NCI-H2227 treated with DMSO at 0.1 percent for 48 hours (cell line): ENCODE measurements at places on chromosomes 11 and 22.

GRCh38 chr11:61885166-61885778 lies 6.1 kb downstream of the FADS3 start:
- DNase-seq: peak; percentile 46

DNA sequence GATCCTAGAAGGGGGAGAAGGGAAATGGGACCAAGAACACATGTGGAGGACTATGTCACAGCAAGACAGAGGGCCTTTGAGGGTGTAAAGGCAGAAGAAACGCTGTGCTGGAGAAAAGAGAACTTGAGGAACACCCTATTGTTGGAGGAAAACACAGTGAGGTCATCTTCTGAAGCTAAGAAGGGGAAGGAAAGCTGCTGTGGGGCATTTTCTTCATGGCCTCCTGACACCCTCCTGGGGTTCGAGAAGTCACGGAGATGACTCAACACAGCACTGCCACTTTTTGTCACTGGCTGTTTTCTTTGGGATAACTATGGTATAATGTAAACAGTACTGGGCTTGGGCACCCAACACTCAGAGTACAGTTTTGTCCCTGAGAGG lies 492.6 kb upstream of the CADM1 start:
- no peak for DNase-seq

- no peak for DNase-seq
These were observed 157.1 kb upstream of the GRK3 start for GRCh38 chr22:25407226-25407858.

- DNase-seq: no peak
These were observed 80.8 kb downstream of the GRK3 start for GRCh38 chr22:25645266-25645665.

GRCh38 chr22:33932997-33933396 lies 12.7 kb upstream of the LARGE1 start:
- DNase-seq: no peak

DNA sequence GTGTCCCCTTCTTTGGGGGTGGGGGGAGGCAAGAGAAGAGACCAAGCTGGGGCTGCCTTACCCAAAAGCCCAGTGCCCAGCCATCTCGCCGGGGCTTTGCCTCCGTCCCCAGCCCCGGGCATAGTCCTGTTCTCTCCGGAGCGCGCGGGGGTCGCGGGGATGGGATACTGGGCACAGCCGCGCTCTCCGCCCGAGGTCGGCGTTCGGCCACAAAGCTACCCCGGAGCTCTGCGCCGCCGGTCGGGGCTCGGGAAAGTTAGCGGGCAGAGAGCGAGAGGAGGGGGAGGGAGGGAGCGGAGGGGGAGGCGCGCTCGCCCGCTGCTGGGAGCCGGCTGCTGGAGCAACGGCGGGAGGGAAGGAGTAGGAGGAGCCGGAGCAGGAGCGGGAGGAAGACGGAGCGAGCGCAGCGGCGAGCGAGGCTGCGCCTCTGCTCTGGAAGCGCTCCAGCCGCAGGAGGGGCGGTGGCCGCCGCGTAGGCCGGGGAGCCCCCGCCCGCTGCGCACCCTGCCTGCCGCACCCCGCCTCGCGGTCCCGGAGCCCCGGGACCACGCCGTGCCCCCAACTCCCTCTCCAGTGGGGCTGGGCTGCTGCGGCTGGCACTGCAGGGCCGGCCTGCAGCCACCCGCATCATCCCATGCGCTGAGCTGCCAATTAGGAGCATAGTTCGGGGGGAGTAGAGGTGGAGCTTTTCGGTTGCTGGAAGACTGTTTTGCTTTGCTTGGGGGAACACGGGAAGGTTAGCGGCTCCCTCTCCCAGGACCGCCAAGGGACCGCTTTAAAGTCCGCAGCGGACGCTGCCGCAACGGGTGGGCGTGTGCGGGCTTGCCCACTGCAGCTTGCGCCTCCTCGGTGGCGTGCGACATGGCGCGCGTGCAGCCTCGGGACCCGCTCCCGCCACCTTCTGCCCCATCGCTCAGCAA lies at the start of gene SCN4B:
SCN4B (minus strand) TSS at position 272 of the 920 bp plus-strand sequence; CDS start at position 122, 150 bp downstream.
- DNase-seq: peak; percentile 26

GRCh38 chr11:65489706-65490320 lies 9.0 kb upstream of the MALAT1 start:
- no peak for DNase-seq

- DNase-seq: no peak
These were observed 50.2 kb downstream of the EMSY start for GRCh38 chr11:76495019-76495418.

DNA sequence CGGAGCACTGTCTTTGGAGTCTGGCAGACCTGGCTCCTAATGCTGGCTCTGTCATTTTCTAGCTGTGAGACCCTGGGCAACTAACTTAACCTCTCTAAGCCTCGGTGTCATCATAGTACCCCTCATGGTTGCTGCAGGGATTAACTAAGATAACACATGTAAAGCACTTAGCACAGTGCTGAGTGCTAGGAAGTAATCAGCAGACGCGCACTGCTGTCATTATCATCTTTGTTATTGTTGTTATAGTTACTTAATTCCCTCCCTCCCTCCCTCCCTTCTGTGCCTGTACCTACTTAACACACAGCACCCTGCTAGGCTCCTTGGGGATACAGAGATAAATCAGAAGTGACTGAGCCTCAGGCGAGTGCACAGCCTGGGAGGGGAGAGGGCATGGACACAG lies 104.7 kb upstream of the PITPNB start:
- no peak for DNase-seq

DNA sequence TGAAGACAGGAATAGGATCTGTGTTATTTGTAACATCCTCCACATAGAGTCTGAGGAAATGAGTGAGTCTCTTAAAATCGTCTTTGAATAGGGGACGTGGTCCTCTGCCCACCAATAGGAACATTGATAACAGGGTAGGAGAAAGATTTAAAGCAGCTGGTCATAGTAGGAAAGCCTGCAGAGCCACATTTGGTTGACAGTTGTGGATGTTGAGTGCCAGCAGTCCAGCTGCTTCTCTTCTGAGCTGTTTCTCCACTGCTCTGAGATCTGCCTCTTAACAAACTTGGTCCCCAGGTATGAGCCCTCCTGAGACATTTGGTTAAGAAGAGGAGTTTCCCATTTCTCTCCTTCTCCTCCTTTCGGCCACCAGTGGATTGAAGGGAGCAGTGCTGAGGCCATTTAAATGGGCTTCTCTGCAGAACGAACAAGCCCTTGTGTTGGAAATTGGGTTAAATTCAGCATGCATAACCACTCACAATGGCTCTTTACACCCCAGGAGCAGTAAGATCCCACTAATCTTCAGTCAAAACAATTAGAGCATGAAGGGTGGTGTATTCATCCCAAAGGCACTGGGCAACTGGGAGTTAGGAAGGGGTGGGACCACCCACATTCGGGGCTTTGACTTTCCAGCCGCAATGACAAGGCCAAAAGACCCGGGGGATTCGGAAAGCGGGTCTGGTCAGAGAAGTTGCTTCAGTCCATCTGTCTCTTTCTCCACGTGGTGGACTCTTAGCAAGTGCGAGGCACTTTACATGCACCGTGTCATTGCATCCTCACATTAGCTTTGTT lies 32.3 kb downstream of the MIAT start:
- DNase-seq: no peak

DNA sequence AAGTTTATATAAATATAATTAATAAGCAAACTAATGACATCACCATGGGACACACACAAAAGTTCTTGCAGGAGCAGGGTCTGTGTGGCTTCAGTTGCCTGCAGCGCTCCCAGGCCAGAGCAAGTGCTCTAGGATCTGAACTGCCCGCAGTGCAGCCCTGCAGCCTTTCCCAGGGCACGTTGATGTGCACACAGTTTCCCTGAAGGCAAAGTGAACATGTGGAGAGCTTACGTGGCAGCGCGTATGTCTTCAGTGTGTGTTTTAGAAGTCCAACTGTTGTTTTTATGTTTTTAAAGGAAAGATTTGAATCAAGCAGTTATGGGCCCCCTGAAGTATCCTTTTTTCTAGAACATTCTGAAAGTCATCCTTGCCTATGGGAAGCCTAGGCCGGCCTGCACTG lies 1.2 kb upstream of the TIGD3 start:
- no peak for DNase-seq

DNA sequence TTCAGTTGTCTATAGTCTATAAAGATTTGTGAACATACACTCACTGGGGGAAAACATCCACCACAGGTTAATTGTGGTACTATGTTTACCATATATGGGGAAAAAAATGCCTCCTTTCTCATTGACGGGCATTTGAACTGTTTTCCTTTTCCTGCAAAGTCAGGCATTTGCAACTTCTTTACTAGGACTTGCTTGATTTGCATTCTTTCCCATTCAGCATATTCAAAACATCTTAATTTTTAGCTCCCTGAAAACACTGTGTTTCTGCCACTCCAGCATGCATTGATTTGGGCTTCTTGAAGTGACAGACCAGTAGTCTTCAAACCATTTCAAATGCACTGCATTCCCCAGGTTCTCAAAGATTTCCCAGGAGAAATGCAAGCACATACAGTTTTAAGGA lies 67.6 kb downstream of the INSC start:
- DNase-seq: no peak

- DNase-seq: no peak
These were observed 2.8 kb downstream of the SIAE start for GRCh38 chr11:124670732-124671131.

- DNase-seq: no peak
These were observed 12.0 kb downstream of the YWHAH start for GRCh38 chr22:31956360-31956759.

- DNase-seq: no peak
These were observed 76.0 kb upstream of the TIMP3 start for GRCh38 chr22:32725369-32725988.

GRCh38 chr22:34897126-34897525 lies 168.8 kb upstream of the ISX start:
- no peak for DNase-seq

DNA sequence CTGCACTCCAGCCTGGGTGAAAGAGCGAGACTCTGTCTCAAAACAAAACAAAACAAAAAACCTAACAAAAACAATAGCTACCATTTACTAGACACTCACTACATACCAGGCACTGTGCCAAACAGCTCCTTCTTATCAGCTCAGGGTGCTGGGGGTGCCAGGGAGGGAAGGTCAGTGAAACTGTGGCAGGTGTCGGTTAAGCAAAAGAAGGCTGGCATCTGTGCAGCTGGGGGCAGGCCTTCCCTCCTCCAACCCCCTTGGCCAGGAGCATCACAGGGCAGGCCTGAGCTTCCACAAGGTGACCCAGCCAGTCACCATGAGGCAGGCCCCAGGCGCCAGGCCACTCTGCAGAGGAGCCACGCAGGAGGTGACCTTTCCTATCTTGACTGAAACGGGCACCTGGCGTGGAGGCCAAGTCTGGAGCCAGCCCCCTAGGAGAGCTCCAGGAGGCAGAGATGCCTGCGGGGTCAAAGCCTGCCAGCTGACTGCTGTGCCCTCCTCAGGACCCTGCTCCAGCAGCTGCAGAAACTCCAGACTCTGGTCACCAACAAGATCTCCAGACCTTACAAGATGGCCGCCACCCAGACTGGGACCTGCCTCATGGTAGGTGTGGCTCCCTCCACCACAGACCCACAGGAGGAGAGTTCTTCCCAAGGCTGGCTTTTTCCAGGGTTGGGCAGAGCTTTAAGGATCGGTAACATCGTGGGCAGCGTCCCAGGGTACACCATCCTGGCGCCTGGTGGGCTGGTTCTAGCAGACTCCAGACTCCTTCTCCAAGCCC lies 31.3 kb upstream of the DGKZ start:
- DNase-seq: no peak
